ENCODE measurements at places on chromosomes 2 and 18.

DNA sequence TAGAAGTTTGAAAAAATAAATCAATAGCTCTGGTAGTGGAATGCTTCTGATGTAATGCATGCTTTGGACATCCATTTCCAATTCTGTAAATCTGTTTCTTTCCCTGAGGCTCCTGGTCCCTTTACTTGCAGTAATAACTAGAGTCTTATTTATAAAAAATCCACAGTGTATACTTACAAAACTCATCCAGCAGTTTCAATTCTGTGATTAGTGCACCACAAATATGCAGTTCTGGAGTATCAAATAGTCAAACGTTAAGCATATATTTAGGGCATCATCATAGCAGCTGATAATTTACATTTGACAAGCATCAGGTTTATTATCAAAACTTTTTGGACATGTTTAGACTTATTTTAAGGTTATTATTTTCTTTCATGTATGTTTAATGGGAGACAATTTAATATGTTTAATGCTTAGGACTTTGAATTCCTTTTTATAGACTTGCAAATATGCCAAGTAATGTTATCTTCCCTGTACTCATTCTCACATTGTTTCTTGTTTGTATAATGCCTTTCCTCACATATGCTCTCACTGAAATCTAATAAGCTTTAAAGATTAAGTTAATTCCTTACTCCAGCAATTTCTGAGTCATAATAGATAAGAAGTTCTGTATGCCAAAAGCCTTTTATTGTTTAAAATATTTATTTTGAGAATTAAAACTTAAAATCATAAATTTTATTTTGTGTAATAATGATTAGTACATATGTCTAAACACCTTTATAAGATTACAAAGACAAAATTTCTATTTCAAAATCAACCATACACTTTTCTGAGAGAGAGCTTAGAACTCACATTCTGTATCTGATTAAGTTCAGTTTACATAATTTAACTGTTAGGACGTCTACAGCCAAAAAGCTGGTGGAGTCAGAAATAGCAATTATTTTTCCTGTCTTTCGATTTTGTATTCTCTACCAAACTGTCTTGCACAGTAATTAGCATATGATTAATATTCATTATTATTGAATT is 341.5 kb upstream of the TMEFF2 start:
- no peak for DNase-seq

GRCh38 chr18:10511236-10511635 is 14.6 kb upstream of the NAPG start:
- DNase-seq: no peak

DNA sequence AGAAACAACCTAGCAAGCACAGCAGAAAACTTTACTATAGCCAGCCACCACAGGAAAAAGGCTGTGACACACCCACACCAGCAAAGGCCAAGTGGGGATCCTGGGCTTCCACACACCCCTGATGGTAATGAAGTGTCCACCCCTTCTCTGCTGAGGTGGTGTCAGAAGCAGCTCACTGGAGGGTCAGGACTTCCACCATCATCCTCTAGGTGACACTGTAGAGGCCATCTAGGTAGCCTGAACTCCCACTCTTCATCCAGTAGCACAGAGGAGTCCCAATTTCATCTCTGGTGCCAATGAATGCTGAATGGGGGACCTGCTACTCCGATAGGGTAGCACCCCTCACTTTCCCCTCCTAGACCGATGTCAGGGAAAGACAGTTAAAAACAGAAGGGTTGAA is 1544.4 kb downstream of the LRP1B start:
- DNase-seq: no peak

- DNase-seq: no peak
Observed at GRCh38 chr2:118954297-118955060, 12.5 kb downstream of the MARCO start.

DNA sequence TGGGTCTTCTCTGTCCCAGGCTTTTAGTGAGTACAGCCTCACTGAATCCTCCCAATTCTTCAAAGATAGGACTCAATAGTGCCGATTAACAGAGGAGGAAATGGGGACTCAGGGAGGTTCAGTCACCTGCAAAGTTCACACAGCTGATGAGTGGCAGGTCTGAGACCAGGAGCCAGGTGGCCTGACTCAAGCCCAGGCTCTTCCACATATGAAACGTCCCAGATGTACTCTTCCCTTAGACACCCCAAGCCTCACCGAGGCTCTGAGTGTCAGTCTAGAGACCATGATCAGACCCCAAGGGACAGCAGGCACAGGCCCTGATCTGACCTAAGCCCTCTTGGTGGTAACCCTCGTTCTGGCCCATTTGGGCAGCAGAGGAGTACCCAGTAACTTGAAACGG is 115.2 kb downstream of the INHBB start:
- DNase-seq: no peak

- no peak for DNase-seq
Observed at GRCh38 chr2:103284750-103285149, 522.9 kb downstream of the TMEM182 start.

DNA sequence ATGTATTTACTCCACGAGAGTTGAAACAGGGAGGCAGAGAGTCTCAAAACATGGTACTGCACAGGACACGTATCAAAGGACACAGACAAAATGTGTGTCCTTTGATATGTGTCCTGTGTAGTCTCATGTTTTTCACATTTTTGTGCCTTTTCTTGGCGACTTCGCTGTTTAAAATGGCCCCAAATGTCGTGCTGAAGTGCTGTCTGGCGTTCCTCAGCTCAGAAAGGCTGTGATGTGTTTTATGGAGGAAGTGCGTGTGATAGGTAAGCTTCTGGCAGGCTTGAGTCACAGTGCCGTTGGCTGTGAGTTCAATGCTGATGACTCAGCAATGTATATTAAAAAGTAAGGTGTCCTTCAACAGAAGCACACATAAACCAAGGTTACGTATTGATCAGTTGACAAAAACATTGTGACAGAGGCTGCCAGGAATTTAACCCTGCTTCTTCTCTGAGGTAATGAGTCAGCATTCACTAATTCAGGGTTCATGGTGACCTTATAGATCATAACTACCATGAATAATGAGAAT is 78.2 kb downstream of the DYSF start:
- no peak for DNase-seq

- DNase-seq: no peak
Observed at GRCh38 chr2:155357172-155357571, 658.7 kb downstream of the KCNJ3 start.

GRCh38 chr18:57961411-57961810 is 82.6 kb upstream of the NEDD4L start:
- DNase-seq: no peak

GRCh38 chr18:2337552-2338141 is 233.7 kb downstream of the METTL4 start:
- no peak for DNase-seq

DNA sequence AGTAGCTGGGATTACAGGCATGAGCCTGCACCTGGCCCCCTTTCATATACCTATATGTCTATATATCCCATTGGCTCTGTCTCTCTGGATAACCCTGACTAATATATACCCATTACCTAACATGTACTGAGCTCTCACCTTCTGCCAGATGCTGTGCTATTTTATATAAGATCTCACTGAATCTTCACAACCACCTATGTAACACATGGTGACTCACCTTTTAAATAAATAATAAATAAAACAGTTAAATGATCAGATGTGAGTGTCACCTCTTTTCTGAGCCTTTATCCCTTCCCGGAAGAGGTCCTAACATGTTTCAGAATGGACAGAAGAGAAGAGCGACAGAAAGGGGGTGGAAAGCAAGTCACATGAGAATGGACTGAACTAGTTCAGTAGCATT is 123.1 kb downstream of the SPIRE1 start:
- no peak for DNase-seq

- no peak for DNase-seq
Observed at GRCh38 chr2:224650815-224651439, 65.2 kb downstream of the CCDC195 start.

DNA sequence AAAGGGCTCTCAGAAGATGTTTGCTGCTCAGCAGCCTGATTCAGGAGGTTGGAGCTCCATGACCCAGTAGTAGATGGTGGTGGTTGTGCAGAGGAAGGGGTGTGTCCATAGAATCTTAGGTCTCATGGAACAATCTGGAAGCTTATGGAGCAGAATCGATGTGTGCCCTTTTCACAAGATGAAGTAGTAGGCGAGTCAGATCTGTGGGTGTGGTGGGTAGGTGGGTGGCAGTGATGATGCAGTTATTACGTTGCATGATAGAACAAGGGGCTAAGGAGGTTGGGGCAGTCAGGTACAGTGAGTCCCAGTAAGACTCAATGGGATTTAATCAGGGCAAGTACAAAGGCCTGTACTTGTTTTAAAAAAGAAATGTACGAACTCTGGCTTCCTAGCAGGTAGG is 9.1 kb downstream of the TET3 start:
- no peak for DNase-seq

GRCh38 chr18:36543991-36544725 is 246.6 kb downstream of the FHOD3 start:
- DNase-seq: no peak

- DNase-seq: no peak
Observed at GRCh38 chr2:107627926-107628325, 198.8 kb upstream of the RGPD4 start.

GRCh38 chr2:62270728-62271127 is 74.8 kb downstream of the B3GNT2 start:
- no peak for DNase-seq

DNA sequence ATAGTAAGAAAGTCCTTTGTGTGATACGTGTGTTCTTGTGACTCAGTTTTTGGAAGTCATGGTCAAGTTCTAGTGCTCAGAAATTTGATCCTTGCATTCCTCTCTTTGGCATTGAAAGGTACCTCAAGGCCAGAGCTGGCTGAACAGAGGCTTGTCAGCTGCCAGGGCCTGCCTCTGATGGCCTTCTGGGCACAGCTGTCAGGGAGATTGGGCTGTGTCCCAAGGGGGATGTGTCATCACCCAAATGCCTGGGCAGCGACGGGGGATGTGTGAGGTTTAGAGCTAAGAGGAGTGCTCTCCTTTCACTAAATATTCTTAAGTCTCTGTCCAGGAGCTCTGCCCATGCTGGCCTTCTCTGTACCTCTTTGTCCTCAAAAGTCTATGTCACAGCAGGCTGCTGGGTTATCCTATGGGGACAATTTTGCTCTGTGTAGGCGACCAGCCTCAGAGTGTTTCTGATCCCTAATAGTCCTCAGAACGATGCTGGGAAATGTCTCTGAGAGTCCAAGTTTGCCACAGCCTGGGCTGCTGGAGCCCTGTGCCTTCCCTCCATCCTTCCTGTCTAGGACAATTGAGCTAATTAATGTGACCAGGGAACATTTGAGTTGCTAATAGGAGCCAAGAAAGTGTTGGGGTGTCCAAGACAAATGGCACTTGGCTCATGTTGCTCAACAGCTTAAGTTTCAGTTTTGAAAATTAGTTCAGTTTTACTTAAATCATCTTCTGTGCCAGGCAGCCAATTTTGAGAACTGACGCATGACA is 115.4 kb upstream of the ZNF521 start:
- DNase-seq: no peak

GRCh38 chr2:143839456-143839855 is 680.5 kb downstream of the ZEB2 start:
- no peak for DNase-seq

DNA sequence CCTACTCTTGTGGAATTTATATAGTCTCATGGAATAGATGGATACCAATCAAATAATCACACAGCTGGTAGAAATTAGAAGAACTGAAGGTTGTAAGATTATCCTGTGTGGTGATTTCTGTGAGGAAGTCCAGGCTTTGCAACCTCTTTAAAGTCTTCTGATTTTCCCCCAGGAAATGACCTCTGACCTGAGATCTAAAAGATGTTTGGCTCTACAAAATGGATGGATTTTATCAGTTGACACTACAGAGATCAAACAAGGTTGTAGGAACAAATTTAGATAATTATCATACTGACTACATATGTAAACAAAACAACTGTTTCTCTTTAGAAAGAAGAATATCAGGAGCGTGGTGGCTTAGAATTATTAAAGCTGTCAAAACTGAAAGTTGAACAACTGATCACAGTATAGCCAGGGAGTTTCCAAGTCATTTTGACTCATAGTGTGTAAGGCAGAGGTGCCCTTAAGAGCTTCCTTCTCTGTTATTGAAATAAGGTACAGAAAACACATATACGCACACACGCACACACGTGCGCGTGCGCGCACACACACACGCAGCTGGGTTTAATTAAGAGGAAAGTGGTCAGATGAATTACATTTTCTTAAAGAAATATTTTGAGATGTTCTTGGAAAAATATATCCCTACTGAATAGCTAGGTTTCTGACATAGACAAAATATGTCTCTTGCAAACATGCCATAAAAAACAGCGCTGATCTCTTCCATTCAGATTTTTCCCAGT is 35.5 kb upstream of the PELI1 start:
- DNase-seq: no peak

- DNase-seq: no peak
Observed at GRCh38 chr18:34495506-34495905, 214.6 kb upstream of the DTNA start.

GRCh38 chr18:62862466-62862865 is 147.1 kb downstream of the PHLPP1 start:
- DNase-seq: no peak

DNA sequence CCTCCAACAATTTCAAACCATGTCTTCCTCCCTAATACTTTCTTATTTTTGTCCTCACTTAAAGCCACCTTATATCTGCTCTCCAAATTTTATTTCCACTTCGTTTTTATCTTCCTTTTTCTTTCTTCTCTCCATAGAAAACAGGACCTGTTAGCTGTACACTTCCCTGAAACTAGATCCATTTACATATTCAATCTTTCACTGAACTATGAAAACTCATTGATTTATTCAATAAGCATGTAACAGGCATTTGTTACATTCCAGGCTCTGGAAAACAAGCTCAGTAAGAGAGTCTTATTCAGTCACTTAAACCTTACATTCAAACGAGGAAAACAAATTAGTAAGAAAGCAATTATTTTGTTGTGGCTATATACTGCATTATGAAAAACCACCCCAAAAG is 1225.3 kb downstream of the SUCLG1 start:
- no peak for DNase-seq

DNA sequence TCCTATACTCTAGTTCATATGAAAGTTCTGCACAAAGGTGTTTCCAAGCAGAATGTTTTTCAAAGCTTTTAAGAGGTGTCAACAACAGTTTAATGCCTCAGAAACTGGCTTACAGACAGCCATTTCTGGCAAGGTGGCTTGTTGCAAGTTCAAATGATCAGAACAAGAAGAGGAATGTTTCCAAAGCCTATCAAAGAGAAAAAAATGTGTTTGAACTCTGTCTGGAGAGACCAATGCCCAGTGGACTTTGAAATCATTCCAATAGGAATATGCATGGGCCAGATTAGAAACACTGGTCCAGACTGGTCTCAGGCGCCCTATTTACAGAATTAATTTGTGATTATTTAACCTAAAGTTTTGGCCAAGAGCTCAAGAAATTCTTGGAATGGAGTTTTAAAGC is 106.2 kb downstream of the CPS1 start:
- no peak for DNase-seq

DNA sequence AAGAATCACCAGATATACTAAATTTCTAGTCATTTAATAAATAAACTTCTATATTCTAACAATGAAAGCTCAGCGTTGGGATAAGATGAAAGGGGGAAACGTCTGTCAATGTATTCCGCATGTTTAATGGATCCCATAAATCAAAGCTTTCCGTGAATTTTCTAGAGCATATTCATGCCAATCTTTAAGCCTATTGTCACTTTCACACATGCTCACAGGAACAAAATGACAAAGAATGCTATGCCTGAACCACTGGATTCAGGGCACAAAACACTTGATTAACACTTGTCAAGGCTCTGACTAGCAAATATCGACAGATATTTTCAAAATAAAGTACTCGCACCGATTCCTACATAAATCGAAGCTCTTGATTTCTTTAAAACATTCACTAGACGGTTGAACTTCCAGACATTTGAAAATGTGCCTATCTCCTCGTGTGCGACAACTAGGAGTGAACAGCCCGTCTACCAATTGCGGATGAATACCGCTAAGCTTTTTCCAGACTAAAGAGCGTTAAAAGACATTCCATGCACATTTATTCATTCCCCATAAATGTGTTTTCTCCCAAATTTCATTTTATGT is 1.8 kb downstream of the TLK1 start:
- no peak for DNase-seq

Measured in cortex of kidney (tissue), 1 donor.